ENCODE measurements at places on chromosomes 4 and X. TPM values are rescaled to one million over a fixed set of nuclear protein-coding genes. Genes with fewer than 3 reads are reported as not detected.
A peak's percentile ranks its signal among the peaks of the same experiment; 100 is the strongest.

Gene PAGE4
- total RNA-seq = not detected

Gene XG
- total RNA-seq = 0.71 TPM

Gene UXT
- 58.0 TPM for total RNA-seq

Gene TMPRSS11A
- not detected for total RNA-seq

Gene GPR82
- 0.54 TPM for total RNA-seq

Gene DMRTC1
- total RNA-seq = not detected

Gene TECRL
- total RNA-seq = not detected

Gene ZNF185
- total RNA-seq = 15.8 TPM

Gene WAS
- 8.1 TPM for total RNA-seq

GRCh38 chrX:41320393-41320792 lies 13.6 kb upstream of the DDX3X start:
- DNase-seq = no peak

DNA sequence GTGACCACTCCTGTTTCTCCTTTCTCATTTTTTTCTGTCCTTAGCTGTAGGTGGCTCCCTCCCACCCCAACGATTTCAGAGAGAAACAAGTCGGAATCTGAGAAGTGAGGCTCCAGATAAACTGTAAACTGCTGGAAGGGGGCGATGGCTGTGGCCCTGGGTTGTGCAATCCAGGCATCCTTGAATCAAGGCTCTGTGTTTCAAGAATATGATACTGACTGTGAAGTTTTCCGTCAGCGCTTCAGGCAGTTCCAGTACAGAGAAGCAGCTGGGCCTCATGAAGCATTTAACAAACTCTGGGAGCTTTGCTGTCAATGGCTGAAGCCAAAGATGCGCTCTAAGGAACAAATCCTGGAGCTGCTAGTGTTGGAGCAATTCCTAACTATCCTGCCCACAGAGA lies 37.7 kb downstream of the ETDC start:
- DNase-seq = no peak

- no peak for DNase-seq
Measured at GRCh38 chrX:11741574-11741973, 16.5 kb upstream of the MSL3 start.

GRCh38 chr4:145216535-145216934 lies 36.1 kb upstream of the OTUD4 start:
- DNase-seq = peak; percentile 51

DNA sequence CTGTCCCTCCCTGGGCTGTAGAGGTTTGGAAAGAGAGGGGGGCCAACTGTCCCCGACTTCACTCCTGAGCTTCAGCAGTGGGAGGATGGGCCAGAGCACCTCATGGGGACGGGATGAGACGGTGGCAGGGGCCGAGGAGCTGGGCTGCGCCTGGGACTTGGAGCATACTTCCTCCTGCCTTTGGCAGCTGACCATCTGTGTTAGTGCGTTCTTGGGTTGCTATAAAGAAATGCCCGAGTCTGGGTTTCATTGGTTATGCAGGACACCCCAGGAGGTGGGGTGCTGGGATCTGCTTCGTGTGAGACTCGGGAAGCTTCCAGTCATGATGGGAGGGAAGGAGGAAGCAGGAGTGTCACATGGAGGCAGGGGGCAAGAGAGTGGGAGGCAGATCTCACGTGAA lies 7.4 kb downstream of the PSAPL1 start:
- peak; percentile 15 for DNase-seq

- DNase-seq = no peak
Measured at GRCh38 chrX:47179221-47179927, 14.3 kb upstream of the UBA1 start.

GRCh38 chrX:150099316-150099715 lies 161.0 kb upstream of the EOLA2 start:
- peak; percentile 7 for DNase-seq

DNA sequence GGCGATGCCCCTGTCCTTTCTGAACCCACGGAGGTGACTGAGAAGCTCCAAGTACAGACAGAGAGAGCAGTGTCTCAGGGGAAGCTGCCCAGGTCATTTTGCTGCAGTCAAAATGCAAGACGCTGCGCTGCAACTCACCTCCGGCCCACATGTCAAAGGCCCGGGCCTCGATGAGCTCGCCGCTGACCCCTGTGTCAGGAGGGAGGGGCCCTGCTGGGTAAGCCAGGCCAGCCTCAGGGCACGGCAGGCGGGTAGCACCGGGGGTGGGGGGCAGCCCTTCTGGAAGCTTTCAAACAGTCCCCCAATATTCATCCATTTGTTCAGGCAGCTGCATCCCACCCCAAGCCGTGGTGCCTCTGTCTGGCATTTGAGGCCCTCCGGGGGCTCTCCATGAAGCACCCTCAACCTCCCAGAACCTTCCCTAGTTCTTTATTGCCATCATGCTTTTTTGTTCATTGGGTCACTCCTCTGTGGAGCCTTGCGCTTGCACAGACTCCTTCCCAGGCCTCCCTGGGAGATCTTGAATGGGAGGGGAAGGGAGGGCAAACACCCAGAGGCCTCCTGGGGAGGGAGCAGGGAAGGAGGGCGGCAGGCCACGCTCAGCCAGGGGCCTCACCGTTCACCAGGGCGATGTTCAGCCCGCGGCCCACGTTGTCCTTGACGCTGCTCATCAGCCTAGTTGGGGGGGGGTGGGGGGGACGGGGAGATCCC lies 8.2 kb downstream of the FAM3A start:
- DNase-seq = no peak

DNA sequence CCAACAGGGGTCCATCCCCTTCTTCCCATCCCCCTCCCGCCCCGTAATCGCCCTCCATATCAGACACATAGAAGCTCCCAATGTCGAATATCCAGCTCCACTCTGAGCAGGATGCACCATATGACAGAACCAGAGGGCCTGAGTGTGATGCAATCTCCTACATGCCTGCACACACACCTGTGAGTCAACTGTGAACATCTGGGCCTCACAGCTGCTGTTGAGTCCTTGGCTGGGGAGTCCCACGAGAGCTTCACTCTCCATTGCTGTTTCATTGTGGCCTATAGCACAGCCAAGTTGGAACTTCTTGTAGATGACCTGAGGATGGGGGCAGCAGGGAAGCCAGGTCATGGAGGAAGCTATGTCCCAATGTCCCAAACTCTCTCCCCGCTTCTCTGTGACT lies 8.2 kb downstream of the SLC38A5 start:
- no peak for DNase-seq

DNA sequence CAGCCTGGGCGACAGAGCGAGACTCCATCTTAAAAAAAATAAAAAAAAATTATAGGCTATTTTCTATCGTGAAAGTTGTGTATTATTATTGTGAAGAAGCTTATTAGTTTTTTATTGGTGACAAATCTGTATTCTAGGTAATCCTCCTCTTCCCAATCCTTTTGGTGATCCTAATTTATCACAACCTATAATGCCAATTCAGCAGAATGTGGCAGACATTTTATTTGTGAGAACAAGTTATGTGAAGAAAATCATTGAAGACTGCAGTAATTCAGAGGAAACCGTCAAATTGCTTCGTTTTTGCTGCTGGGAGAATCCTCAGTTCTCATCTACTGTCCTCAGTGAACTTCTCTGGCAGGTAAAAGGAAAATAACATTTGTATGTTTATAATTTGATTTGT lies 109.4 kb upstream of the DDX3X start:
- DNase-seq = no peak

- no peak for DNase-seq
Measured at GRCh38 chrX:19742826-19743225, 144.6 kb downstream of the SH3KBP1 start.

DNA sequence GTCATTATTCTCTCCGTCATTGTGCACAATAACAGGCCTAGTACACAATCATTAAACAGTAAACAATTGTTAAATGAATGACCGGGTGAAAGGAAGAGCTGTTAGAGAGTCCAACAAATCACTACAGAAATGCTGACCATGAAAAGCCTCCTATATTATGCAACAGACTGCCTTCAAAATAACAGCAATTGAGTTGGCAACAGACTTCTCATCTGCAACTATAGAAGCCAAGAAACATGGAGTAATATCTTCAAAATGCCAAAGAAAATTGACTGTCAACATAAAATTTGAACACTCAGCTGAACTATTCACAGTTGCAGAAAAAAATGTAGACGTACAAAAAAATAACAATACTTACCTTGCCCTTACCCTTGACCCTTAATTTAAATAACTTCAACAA lies 26.2 kb downstream of the CHRNA9 start:
- no peak for DNase-seq

- no peak for DNase-seq
Measured at GRCh38 chr4:6175426-6175825, 24.9 kb downstream of the JAKMIP1 start.

GRCh38 chrX:17861489-17862011 lies 452 bp upstream of the RAI2 start:
- DNase-seq = no peak

DNA sequence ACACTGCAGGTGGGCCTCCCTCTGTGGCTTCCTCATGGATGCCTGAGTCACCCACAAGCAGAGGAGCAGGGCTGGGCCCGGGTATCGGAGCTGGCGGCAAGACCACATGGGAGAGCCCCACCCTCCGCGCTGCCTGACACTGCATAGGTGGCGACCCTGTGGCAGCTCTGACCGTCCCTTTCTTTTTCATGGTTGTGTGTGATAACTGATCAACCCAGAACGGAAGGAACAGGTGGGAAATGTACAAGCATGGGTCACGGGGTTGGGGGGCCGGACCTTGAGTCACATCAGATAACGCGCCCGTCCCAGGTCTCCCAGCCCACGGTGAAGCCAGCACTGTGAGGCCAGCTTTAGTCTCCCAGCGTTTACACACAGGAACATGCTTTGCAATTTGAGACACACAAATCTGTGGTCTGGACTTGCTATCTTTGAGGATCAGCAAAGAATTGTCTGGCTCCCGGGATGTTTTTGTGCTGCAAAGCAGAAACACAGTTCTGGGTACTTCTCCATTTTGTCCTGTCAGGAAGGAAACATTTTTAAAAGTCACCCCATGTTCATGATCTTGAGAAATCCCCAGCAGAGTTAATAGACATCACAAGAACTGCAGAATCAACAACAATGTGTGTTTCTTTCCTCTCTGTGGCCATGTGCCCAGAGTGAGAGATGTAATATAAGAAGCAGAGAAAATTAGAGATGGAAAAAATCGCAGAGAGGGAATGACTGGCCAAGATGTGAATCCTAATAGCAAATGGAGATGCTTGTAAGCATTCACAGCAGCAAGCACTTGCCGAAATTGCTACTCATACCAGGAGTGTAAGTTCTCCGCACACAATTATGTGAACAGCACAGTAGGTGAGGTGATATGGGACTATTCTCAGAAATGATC lies 70.1 kb upstream of the CBR4 start:
- DNase-seq = peak; percentile 96

- peak; percentile 20 for DNase-seq
Measured at GRCh38 chrX:44400588-44400987, 57.1 kb upstream of the EFHC2 start.

Data from lung (tissue), 17 donors.